ENCODE measurements at places on chromosomes 1 and 21. TPM values are rescaled to one million over a fixed set of nuclear protein-coding genes. Genes with fewer than 3 reads are reported as not detected.

DNA sequence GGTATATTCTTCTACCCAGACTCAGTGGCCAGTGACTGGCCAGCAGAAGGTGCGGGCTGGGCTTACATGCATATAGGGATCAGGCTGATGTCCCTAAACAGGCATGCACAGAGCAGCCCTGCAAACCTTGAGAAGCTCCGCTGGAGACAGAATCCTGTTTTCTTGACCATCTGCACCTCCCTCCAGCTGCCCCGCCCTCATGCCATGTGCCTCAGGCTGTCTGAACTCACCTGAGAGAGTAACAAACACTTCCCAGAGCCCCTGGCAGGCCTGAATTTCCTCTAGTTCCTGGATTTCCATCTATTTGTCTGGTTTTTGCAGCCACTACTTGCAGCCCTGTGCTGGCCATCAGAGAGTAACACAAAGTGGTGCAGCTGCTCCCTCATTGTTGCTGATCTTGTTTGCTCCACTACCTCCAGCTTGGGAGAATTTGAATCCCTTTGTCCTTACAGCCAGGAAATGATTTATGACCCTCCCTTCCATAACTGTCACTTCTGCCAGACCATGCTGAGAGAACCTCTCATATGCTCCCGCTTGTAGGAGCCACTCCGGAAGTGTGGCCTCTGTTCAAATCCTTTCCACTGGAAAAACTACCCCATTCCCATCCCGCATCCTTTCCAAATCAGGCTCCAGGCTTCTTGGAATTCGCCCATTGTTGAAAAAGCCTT is 113.6 kb downstream of the NMNAT2 start:
- DNase-seq = no peak
- no peaks in the 10 kb centered on the region for H3K36me3 ChIP-seq
- H3K27ac ChIP-seq = no peak overlapping the region
- peaks cover 3% of the 10 kb centered on the region for H3K4me1 ChIP-seq

- H3K36me3 ChIP-seq = no peaks in the 10 kb centered on the region
- H3K27ac ChIP-seq = no peak overlapping the region
- no peaks in the 10 kb centered on the region for H3K4me1 ChIP-seq
- no peaks in the 10 kb centered on the region for H3K27me3 ChIP-seq
Observed at GRCh38 chr1:186079084-186079684, 295.9 kb downstream of the TPR start.

Gene RALGPS2
- 31.3 TPM for total RNA-seq

DNA sequence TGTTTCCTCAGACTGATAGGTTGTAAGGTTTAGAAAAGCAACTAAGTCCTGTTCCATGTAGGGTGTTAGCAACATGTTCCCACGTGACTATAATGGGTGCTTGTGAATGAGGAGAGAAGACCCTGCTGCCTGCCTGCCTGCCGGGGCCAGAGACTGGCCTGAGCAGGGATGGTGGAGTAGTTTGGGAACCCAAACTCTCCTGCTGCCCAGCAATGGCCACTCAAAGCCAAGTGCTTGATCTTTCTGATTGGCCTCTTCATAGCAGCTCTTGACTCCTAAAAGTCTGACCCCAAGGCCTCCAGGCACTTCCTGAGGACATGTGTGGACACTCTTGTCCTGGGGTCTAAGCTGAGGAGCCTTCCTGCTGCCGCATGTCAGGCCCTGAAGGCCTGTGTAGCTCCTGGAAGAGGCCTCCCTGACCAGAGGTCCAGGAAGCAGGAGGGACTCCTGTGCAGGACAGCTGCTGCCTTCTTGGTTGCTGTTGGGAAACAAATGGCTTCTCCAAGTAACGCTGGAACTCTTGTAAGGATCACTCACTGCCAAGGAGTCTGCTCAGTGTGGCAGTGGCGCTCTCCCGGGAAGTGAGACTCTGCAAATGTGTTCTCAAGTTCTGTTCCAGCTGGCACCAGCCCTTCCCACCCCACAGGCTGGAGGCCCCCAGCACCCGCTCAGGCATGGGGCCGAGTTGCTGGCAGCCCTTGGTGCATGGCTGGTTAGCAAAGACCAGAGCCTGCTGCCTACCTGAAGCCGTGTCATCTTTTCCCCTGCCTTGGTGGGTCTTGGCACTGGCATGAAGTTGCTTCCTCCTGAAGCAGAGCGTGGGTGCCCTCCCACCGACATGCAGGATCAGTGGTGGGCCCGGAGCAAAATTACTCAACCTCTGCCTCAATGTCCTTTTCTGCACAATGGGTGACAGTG is 35.5 kb downstream of the MAN1C1 start:
- peaks cover 3% of the 10 kb centered on the region for H3K4me1 ChIP-seq
- H3K27me3 ChIP-seq = no peaks in the 10 kb centered on the region
- no peak overlapping the region for H3K4me3 ChIP-seq
- H3K27ac ChIP-seq = no peak overlapping the region
- no peaks in the 10 kb centered on the region for H3K36me3 ChIP-seq

- H3K4me1 ChIP-seq = no peaks in the 10 kb centered on the region
- no peak overlapping the region for H3K27ac ChIP-seq
- DNase-seq = no peak
- no peaks in the 10 kb centered on the region for H3K27me3 ChIP-seq
- H3K4me3 ChIP-seq = no peak overlapping the region
- no peaks in the 10 kb centered on the region for H3K36me3 ChIP-seq
Observed at GRCh38 chr1:78526496-78526895, 35.7 kb downstream of the PTGFR start.

Gene CELF3
- total RNA-seq = 1.2 TPM

GRCh38 chr1:165375623-165376022 is 19.1 kb upstream of the LMX1A start:
- peak overlapping the region; percentile 87 for H3K27ac ChIP-seq
- H3K36me3 ChIP-seq = no peaks in the 10 kb centered on the region
- DNase-seq = no peak
- H3K4me3 ChIP-seq = peak overlapping the region; percentile 40

- H3K27me3 ChIP-seq = no peaks in the 10 kb centered on the region
- peak within 1 kb of the TSS; percentile 9 for H3K27ac ChIP-seq
- peaks cover 30% of the 10 kb centered on the region for H3K4me1 ChIP-seq
- peak; percentile 94 for DNase-seq
Observed at GRCh38 chr1:159945483-159946241, at the start of gene IGSF9. TSS of gene IGSF9 (minus strand) at chr1:159945613. CDS start at chr1:159943454, 2,159 bp downstream.

GRCh38 chr1:205270764-205271163 is 43.0 kb downstream of the TMCC2 start:
- H3K27ac ChIP-seq = no peak overlapping the region
- H3K36me3 ChIP-seq = no peaks in the 10 kb centered on the region
- H3K27me3 ChIP-seq = no peaks in the 10 kb centered on the region
- H3K4me3 ChIP-seq = no peak overlapping the region
- H3K4me1 ChIP-seq = no peaks in the 10 kb centered on the region

GRCh38 chr1:209769971-209770370 is 14.1 kb downstream of the TRAF3IP3 start:
- H3K27me3 ChIP-seq = no peaks in the 10 kb centered on the region
- no peaks in the 10 kb centered on the region for H3K36me3 ChIP-seq
- H3K4me3 ChIP-seq = no peak overlapping the region
- no peak for DNase-seq
- peaks cover 5% of the 10 kb centered on the region for H3K4me1 ChIP-seq

DNA sequence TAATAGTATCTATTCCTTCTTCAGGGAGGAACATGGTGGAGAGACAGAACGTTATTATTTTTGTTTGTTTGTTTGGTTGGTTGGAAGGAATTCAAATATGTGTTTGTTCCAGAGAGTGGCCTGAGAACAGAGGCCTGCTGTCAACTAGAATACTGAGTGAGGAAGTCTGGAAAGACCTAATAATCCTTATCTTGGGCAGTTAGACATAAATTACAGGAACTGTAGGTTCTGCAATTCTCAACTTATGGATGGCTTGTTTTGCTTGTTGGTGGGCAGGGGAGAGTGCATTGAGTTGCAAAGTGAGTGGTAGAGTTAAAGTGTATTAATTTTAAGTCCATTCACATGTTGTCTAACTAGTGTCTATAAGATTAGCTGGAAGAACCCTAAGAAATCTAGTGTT is 197.6 kb downstream of the BACH1 start:
- DNase-seq = no peak
- H3K36me3 ChIP-seq = no peaks in the 10 kb centered on the region
- H3K4me1 ChIP-seq = no peaks in the 10 kb centered on the region
- H3K27ac ChIP-seq = no peak overlapping the region
- H3K27me3 ChIP-seq = no peaks in the 10 kb centered on the region
- no peak overlapping the region for H3K4me3 ChIP-seq

- no peak overlapping the region for H3K27ac ChIP-seq
- DNase-seq = no peak
- no peak overlapping the region for H3K4me3 ChIP-seq
- no peaks in the 10 kb centered on the region for H3K36me3 ChIP-seq
Observed at GRCh38 chr1:111369645-111370044, 57.9 kb downstream of the OVGP1 start.

Gene CLCA2
- total RNA-seq = not detected

- DNase-seq = no peak
- H3K27ac ChIP-seq = no peak overlapping the region
- H3K27me3 ChIP-seq = no peaks in the 10 kb centered on the region
Observed at GRCh38 chr21:26194326-26194725, 23.8 kb upstream of the APP start.

- peak overlapping the region; percentile 18 for H3K27ac ChIP-seq
- DNase-seq = no peak
- no peaks in the 10 kb centered on the region for H3K27me3 ChIP-seq
Observed at GRCh38 chr1:115237507-115237906, 100.5 kb downstream of the NGF start.

- no peaks in the 10 kb centered on the region for H3K27me3 ChIP-seq
- H3K27ac ChIP-seq = peak overlapping the region; percentile 91
- H3K4me3 ChIP-seq = peak overlapping the region; percentile 95
- no peaks in the 10 kb centered on the region for H3K36me3 ChIP-seq
- peak; percentile 23 for DNase-seq
Observed at GRCh38 chr1:231037585-231038517, 2.2 kb downstream of the FAM89A start.

DNA sequence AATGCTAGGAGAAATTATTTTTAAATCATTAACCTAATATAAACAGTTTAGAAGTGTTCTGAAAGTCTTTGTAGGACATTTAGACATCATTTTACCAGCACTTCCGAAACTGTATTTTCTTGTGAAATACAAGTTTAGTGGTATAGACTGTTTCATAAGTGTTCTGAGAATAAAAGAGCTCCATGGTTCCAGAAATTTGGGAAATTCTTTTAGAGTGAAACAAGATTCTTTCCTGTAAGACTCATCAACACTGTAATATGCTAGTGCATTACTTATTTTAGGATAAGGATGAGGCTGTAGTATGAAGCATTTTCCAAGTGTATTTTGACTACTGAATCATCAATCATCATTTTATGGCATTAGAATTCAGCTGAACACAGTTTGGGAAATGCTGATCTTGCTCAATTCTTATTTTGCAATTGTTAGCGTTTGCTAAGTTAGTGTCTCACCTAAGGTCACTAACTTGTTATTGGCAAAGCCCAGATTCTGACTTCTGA is 73.4 kb downstream of the CEP350 start:
- H3K27ac ChIP-seq = no peak overlapping the region
- no peak overlapping the region for H3K4me3 ChIP-seq
- no peaks in the 10 kb centered on the region for H3K27me3 ChIP-seq
- no peak for DNase-seq
- no peaks in the 10 kb centered on the region for H3K36me3 ChIP-seq

Gene SERPINC1
- total RNA-seq = 125 TPM

Gene LMOD1
- 8.7 TPM for total RNA-seq

GRCh38 chr1:204574865-204575163 is 58.6 kb downstream of the MDM4 start:
- H3K36me3 ChIP-seq = no peaks in the 10 kb centered on the region
- no peak for DNase-seq
- peaks cover 23% of the 10 kb centered on the region for H3K4me1 ChIP-seq
- H3K27ac ChIP-seq = peak overlapping the region; percentile 58
